Left ventricle myocardium inferior (tissue), 1 donor: ENCODE measurements at places on chromosomes 3 and 15. TPM values are rescaled to one million over a fixed set of nuclear protein-coding genes. Genes with fewer than 3 reads are reported as not detected.

SGO1 gene
- total RNA-seq = 0.38 TPM

CLCN2 gene
- 1.7 TPM for total RNA-seq

PAK6 gene
- total RNA-seq = 8.2 TPM

KBTBD12 gene
- total RNA-seq = 41.8 TPM

CCDC39 gene
- total RNA-seq = not detected

TIMP4 gene
- total RNA-seq = 12.3 TPM

ZNF80 gene
- total RNA-seq = not detected

KLHL6 gene
- 0.69 TPM for total RNA-seq

DNA sequence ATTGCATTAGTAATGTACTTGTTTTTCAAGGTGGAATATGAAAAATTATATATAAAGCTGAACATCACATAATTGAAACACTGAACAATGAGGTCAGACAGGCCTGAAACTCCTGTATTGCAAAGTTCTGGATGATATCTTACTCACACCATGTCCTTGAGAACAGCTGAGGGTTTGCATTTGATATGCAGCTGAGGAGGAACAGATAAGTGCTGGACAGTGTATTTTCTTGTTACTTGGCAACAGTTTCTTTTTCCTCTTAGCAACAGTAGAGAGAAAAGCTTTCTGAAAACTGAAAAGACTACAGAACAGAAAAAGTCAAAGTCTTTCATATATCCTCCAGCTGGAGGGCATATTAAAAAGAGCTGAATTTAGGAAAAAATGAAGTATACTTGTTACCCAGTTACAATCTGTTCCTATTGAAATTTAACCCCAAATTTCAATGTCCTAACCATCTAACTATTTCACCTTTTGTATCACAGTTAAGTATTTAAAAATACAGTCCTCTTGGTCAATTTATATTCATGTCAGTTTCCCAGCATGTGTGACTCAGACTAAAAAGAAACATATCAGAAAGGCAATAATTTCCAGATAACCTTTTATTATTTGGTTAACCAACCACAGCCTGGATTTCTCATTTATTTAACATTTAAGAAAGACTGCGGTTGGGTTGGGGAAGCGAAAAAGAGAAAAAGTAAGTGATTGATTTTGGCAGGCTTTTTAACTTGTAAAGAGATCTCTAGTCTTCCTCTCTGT is 733.0 kb upstream of the DPPA4 start:
- DNase-seq = no peak

DNA sequence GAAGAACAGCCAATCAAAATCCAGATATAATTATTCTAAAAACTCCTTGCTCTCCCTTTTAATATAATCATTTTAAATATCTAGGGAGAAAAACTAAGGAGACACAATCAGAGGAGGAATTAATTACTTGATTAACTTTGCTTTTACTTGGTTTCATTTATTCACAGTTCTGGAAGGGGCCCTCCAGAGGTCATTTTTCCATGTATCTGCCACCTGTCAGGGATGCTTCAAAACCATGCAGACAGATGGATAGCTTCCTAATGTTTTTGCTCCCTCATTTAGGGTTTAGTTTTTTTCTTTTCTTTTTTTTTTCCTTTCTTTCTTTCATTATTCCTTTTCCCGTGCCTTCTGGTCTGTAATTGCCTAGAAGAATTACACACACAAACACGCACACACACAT is 438.1 kb upstream of the ARPP21 start:
- DNase-seq = no peak

GRCh38 chr3:12818773-12819172 is 22.3 kb downstream of the CAND2 start:
- no peak for DNase-seq

GRCh38 chr3:78221300-78221699 is 1181.4 kb downstream of the ROBO2 start:
- DNase-seq = no peak

- no peak for DNase-seq
These were observed 19.5 kb downstream of the RAF1 start for GRCh38 chr3:12644331-12644937.

GRCh38 chr3:190552969-190553759 is 39.3 kb downstream of the IL1RAP start:
- DNase-seq = no peak

DNA sequence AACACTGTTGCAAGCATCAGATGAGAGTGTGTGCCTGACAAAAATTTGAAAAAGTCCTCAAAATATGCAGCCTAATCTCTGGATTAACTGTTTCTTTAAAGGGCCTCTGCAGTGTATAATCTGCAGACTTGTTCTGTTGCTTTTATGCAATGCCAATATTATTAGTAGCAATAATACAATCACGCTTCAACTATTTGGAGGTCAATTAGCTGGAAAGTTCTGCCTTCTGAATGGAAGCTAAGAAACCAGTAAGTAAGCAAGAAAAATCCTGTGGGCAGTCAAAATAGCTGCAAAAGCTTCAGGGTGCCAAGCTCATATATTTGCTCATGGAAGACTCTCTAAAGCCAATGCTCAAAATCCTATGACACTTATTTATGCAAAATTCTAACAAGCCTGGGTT is 153.2 kb upstream of the NR2F2 start:
- DNase-seq = no peak

DNA sequence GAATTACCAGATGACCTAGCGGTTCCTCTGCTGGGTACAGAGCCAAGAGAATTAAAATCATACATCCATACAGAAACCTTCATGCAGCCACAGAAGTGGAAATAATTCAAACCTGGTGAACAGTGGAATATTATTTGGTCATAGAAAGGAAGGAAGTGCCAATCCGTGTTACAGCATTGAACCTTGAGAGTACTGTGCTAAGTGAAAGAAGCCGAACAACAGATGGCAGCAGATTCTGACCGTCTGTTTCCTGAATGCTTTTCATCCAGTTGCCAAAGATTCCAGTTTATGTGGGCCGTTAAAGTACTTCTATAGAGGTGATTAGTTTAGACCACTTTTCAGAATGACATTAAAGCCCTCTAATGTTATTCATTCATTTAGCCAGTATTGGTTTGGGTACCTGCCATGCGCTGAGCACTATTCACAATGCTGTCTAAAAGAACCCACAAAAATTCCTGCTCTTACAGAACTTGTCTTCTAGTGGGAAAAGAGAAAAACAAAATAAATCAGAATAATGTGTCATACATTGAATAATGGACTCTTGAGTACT is 45.8 kb upstream of the SENP5 start:
- DNase-seq = no peak

DNA sequence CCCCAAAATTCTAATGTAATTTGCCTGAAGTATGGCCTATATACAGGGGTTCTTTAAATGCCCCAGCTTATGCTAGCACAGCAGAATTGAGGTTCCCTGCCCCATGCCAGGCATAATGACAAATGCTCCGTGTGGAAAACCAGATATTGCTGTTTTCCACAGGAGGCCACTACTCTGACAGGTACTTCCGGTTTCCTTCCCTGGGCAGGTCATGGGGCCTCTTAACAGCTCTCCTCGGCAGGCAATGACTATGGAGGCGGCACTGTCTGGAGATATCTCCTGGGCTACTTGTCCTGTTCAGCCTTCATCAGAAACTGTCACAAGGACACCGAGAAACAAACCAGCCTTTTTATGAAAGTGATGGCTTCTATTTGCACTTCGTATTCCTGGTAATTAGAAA is 54.8 kb downstream of the SLC7A14 start:
- DNase-seq = no peak

GRCh38 chr3:40167958-40168357 is 141.5 kb upstream of the EIF1B start:
- DNase-seq = no peak

DNA sequence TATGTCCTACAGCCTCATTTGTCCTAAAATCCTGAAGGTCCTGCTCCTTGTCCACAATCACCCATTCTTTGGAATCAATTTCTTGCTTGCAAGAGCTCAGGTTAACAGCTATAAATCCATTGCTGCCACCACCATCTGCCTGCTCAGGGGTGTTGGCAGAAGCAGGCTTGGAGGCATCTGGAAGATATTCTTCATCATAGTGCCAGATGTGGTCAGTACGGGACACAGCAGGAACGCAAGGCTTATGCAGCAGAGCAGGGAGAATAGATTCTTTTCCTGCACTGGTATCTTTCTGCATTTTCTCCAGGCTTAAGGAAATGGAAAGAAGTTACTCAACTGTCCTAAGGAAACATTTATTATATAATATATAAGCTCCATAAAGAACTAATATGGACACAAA is 38.5 kb upstream of the CDAN1 start:
- no peak for DNase-seq

GRCh38 chr3:176055836-176056235 is 1141.4 kb downstream of the TBL1XR1 start:
- DNase-seq = no peak

- no peak for DNase-seq
These were observed 31.1 kb downstream of the DCLK3 start for GRCh38 chr3:36733162-36733696.

DNA sequence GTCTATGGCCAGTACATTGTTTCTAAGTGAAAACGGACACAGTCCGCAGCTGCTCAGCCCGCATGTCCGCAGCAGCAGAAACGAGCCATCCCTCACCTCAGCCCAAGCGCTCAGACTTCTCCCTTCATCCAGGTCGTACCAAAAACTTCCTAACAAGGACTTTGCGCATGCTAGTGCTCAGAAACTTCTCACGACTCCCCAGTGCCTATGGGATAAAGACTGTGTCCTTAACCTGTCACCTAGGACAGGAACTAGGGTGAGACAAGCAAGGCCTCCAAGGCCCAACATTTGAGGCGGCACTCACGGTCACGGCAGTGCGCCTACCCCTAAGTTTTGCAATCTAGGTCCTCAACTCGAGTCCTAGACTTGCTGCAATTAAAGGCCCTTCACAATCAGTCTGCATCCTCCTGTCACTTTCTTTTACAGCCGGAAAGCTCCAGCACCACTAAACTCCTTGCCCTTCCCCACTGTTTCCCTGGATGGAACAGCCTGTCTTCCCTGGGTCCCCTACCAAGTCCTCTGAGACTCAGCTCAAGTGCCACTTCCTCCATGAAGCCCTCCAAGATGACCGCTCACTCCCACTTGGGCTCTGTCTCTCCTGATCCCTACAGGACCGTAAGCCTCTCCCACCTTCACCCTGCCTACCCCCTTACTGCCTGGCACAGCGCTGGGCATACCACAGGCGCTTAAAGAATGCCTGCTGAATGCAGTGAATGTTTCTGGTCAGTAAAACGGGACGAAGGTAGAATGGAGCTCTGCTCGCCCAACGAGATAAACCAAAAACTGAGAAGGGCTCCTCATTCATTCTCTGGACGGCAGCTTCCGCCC is 1.2 kb downstream of the CLN6 start:
- peak; percentile 7 for DNase-seq

DNA sequence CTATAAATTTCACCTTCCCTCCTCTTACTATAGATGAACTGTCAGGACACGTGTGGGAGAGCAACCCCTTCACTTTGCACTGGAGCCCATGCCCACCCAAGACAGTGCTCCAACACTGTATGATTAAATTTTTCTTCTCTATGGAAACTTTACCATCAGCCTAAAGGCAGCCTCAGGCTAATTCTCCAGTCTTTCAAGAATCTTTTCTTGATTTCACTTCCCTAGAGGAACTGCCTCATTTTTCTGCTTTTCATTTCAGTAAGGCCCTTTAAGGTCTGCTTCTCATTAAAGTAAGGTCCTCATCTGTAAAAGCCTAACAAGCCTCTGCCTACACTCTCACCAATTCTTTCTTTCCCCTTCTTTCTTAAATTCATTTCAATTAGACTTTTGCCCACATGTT is 137.3 kb downstream of the KCNMB2 start:
- no peak for DNase-seq

DNA sequence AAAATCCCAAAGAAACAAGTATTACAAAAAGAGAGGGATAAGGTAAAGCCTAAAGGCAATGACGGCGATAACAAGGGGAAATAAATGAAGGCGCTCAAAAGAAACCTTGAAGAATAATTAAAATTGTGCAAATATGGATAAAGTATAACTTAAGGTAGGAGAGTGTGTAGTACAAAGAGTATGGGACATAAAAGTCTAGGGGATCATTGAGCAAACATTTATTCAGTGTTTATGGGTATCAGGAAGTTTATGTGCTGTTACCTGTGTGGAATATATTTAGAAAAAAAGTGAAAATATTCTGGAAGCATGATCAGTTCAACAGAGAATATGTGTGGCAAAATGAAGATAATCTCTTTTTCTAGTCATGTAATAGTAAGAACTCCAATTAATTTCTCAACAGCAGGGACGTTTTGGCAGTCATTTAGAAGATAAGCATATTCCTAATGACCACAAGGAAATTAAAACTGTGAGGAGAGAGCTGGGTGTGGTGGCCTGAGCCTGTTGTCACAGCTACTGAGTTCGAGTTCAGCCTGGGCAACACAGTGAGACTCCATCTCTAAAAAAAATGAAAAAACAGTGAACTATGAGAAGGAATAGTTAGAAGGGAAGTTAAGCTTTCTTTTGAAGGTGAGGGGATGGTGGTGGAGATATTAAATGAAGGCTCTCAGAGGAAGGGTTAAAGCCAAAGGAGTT is 27.4 kb downstream of the GOLM2 start:
- no peak for DNase-seq

DNA sequence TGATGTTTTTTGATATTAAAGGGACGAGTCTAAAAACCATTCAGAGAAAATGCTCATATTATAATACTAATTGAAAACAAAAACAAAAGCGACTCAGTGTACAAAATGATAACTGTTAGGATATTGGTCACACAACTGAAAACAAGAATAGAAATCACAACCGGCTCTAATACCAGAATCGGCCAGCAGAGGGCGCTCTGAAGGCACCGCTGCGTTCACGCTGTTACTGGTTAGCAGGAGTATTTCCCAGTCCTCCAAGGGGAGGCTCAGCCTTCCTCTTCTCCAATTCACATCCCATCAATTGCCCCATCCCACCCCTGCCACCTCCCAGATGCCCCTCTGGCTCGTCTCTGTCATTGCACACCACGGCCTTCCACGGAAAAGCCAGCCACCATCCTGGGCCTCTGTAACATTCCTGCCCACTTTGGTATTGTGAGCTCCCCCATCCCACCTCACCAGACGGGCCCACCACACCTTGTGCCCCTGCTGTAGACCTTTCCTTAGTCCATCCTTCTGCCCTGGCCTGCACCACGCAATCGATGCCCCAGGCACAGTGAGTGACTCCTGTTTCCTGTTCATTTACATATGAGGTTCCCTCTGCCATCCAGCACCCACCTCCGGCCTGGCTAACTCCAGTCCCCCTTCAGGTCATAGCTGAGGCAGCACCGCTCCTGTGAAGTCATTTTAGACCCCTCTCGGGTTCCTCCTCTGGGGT is 8.5 kb downstream of the FAM107A start:
- peak; percentile 80 for DNase-seq
